ENCODE measurements at places on chromosomes 4 and X.
A peak's percentile ranks its signal among the peaks of the same experiment; 100 is the strongest.

DNA sequence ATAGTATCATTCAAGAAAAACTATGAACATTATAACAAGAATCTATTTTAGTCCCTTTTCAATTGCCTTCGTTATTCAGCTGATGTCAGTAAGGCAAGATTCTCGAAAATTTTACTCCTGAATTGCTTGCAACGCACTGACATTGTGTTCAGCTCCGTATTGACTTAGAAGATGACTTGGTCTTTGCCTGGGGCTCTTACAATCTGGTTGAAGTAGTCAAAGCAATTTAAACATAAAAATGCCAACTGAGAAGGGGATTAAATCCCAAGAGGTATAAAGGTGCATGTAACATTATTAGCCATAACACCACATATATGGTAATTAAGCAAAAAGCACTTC lies 507.1 kb downstream of the CENPC start:
- no peak for DNase-seq

GRCh38 chr4:106893903-106894302 lies 142.2 kb downstream of the DKK2 start:
- DNase-seq = no peak

- no peak for DNase-seq
These were observed 10.8 kb upstream of the HHIP start for GRCh38 chr4:144634978-144635747.

GRCh38 chrX:13816176-13816575 lies 717 bp downstream of the GPM6B start:
- DNase-seq = no peak

DNA sequence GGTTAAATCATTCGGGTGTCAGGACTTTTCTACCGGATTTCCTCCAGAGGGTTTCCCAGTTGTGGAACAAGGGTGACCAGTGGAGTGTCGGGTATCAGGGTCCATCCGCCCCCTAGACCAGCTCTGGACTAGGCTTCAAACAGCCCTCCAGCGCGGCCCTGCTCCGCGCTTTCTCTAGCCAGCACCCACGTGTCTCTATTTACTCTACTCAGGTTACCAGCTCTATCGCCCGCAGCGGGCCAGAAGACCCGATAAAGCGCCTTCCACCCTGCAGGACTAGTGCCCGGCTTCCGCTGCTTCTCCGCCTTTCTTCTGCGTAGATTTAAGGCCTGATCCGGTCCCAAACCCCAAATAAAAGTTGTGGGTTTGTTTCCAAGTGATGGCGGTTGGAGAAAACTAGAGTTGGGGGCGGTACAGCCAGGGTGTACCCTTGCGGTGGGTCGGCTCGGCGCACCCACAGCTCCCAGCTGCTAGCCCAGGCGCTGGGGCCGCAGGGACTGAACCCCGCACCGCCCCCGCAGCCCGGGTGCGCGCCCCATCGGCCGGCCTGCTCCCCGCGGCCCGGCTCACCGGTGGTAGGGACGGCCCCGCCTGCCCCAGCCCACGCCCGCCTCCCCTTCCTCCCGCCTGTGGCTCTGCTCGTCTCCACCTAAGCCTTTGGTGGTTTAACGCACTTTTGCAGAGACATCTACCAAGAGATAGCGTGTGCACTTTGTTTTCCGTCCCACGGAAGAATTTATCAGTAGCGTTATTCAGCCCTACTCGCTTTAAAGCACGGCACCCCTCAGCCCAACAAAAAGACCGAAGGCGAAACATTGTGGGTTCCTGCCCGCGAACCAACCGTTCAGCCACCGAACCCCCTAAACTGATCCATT lies 2.1 kb downstream of the LEF1 start:
- DNase-seq = no peak

GRCh38 chr4:189124149-189124758 lies 816.4 kb upstream of the FRG1 start:
- DNase-seq = peak; percentile 9

Measured in hippocampal formation (tissue), 2 donors.